Amygdala (tissue), 56 donors: ENCODE measurements at places on chromosomes 16 and 17.
A peak's percentile ranks its signal among the peaks of the same experiment; 100 is the strongest.

DNA sequence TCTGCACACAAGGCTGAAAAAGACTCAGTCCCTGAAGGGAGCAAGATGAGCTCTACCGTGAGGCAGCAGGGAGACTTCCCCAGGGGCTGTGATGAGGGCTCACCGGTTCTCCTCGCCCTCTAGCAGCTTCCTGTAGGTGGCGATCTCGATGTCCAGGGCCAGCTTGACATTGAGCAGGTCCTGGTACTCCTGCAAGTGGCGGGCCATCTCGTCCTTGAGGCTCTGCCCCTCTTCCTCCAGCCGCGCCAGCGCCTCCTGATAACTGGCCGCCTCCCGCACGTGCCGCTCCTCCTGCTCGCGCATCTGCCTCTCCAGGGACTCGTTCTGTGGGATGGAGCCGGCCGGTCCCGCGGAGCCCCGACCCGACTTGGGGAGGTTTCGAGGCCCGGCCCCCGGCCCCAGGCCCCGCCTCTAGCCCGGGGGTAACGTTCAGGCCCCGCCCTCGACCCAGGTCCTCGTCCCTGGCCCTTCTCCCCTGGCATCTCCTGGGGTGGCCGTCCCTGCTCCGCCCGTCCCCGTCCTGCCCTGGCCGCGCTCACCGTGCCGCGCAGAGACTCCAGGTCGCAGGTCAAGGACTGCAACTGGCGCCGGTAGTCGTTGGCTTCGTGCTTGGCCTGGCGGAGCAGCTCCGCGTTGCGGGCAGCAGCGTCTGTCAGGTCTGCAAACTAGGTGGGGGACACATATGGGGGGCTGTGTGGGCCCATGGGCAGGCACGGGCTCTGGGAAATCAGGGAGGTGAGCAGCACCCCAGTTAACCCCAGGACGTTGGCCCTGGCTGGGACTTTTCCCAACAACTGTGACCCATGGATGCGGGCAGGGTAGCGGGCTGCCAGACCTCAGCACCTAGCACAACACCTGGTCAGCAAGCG is 3.9 kb downstream of the GFAP start:
- no peak for DNase-seq

- DNase-seq: no peak
Measured at GRCh38 chr16:50072730-50073129, 7.0 kb downstream of the HEATR3 start.

DNA sequence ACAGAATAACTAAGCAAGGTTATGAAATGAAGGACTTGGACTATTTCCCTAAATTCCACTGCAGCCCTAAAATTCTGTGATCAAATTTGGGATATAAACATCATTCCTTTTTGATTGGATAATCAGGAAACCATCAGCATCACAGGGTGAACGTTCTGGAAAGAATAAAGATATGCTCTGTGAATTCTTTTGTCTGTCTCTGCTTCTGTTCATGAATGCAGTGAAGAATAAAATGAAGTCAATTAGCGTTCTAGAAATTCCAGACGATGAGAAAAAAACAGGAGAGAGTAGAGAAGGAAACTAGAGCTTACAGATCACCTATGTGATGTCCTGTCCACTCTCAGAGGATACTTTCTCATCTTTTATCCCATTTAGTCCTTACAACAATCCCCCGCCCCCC is 295.1 kb upstream of the SOX9 start:
- no peak for DNase-seq

GRCh38 chr16:11583889-11584565 is 2.7 kb downstream of the LITAF start:
- no peak for DNase-seq

- DNase-seq: peak; percentile 75
Measured at GRCh38 chr17:2707721-2708584, 3.6 kb downstream of the CLUH start.

DNA sequence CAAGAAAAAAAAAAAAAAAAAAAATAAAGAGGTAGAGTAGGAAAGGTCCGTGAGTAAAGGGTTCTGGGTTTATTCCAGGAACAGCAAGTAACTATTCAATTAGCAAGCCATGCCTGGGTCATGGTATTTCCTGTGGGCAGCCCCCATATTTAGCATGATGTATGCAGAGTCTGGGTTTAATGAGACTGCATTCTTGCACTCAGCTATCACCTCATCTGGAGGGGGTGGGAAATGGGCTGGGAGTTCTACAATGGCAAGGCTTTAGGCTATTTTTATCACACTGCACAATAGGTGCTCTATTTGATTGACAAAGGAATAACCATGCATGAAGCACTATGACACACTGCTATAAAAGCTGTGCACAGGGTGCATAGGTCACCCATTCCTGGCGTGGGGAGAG is 104.0 kb upstream of the CCL2 start:
- no peak for DNase-seq

DNA sequence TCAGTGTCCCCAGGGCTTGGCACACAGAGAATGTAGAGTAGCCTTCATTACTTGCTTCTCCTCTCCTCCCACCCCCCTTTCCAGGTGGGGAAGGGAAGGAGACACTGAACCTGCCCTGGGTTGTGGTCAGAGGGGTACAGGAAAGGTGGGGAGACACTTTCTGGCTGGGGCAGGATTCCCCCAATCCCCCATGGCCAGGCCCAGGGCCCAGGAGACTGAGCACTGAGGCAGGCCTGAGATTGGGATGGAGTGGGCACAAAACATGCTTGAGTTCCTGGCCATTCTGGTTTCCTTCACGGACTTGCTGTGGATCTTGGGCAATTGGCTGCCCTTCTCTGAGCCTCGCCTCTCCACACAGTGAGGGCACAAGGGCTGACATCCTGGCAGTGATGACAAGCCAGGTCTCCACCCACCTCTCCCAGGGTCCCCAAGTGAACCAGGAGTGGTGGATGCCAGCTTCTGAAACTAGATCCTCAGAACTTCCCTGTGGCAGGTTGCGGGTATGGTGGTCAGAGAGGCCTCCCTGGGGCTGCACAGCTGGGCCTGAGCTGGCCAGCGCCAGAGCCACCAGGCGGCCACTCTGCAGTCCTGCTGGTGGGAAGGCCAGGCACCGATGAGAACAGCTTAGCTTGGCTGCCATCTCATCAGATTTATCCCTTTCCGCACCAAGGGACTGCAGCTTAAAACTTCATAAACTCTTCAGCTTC is 9.3 kb downstream of the ZNF629 start:
- DNase-seq: no peak

- DNase-seq: no peak
Measured at GRCh38 chr16:4637501-4638166, 13.0 kb downstream of the MGRN1 start.

GRCh38 chr17:13984956-13985355 is 84.3 kb upstream of the COX10 start:
- no peak for DNase-seq

DNA sequence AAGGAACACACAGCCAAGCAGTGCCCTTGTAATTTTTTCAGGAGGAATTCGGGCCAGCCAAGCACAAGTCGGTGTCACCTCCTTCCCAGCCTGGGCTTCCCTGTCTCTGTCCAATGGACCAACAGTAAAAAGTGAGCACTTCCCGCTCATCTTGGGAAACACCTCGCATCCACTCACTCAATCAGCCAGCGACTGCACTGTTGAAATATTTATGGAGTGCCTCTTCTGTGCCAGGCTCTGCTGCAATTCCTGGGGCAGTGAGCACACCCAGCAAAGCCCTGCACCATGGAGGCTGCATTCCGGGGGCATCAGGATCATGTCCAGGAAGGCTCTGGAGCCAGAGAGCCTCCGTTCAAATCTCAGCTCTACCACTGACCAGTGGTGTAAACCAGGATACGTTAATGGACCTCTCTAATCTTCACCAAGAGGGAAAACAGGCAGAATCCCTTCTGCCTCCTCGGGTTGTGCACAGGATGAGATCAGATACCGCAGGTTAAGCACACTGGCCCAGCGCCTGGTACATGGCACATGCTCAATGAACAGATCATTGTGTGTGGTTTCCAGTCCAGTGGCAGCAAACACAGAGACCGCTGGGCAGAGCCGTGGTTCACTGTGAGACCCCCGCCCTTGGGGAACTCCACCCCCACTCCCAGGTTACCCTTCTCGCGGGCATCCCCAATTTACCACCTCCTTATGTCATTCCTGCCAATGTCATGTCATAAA is 194.3 kb downstream of the ZNF423 start:
- no peak for DNase-seq

GRCh38 chr16:67542464-67542863 is 13.8 kb downstream of the RIPOR1 start:
- no peak for DNase-seq

DNA sequence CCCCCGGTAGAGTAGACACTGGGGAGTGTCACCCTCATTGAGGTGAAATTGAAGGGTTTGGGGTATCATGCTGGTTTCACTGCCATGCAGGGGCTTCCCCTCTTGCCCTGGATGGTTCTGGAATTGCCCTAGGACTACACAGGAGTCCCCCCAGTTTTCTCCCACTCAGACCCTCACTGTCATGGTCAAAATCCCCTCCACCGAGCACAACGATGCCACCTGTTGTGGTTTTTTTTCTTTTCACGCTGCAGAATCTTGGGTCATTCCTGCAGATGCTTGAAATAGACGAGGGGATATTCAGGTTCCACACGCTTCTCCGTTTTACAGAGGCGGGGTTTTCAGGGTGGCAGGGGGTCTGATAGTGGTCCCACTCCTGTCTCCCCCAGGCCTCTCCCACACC is 255.6 kb downstream of the ENGASE start:
- DNase-seq: no peak

DNA sequence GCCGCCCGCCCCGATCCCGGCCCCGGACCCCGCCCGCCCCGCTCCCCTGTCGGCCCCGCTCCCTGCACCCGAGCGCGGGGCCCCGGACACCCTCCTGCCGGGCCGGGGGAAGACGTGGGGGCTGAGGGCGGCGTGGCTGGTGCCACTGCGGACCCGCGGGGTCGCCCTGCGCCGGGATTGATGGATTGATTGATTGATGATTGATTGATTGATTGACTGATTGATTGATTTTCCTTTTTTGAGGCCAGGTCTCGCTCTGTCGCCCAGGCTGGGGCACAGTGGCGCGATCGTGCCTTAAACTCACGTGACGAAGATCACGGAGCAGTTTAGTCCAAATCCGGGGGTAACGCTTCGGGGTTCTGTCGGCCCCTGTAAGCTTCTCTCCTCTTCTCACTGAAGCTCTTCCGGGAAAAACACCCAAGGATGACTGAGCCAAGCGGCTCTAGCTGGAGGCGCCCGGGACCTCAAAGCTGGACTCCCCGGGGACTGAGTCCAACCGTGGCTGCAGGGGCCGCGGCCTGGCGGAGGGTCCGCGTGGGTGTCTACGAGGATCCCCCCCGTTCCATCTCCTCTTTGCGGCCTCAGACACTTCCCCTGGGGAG is 40.2 kb upstream of the BHLHA9 start:
- no peak for DNase-seq

GRCh38 chr16:2715519-2715918 is 4.5 kb downstream of the PRSS27 start:
- DNase-seq: no peak

DNA sequence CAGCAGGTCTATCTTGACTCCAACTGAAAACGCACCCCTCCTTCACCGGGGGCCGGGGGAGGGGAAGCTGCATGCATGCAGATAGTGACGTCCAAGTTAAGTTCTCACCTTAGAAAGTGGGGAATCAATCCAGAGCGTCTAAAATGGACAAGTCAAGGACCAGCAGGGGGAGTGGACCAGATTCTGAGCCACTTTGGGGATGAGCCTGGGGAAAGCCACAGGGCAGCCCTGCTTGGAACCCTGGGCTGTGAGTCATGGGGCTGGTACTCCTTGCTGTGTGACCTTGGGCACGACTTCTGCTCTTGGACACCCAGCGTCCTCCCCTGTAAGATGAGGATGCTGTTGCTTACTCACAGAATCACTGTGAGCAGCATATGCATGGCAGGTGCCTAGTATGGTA is 9.1 kb downstream of the TNFRSF13B start:
- no peak for DNase-seq
